Left colon (tissue), 2 donors: ENCODE measurements at places on chromosomes 4 and X.

DNA sequence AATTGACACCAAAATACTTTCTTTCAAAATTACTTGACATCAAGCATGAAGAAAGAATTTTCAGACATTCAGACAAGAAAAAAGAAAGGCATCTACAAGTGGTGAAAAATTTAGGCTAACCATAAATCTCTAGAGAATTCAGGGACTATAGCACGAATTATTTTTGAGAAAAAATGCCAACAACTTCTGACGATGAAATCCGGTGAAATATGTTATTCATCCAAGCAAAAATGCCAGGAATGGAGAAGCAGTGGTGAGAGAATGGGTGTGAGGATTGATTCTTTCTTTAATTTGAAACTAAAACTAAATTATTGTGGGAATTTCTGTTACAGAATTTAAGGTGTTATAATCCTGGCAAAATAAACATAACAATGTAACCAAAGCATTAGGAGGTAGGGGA lies 69.4 kb upstream of the SORBS2 start:
- DNase-seq = no peak

- no peak for DNase-seq
Observed at GRCh38 chr4:3197366-3198105, 51.4 kb upstream of the MSANTD1 start.

GRCh38 chr4:53646795-53647194 lies 55.5 kb upstream of the LNX1 start:
- peak; percentile 60 for DNase-seq

DNA sequence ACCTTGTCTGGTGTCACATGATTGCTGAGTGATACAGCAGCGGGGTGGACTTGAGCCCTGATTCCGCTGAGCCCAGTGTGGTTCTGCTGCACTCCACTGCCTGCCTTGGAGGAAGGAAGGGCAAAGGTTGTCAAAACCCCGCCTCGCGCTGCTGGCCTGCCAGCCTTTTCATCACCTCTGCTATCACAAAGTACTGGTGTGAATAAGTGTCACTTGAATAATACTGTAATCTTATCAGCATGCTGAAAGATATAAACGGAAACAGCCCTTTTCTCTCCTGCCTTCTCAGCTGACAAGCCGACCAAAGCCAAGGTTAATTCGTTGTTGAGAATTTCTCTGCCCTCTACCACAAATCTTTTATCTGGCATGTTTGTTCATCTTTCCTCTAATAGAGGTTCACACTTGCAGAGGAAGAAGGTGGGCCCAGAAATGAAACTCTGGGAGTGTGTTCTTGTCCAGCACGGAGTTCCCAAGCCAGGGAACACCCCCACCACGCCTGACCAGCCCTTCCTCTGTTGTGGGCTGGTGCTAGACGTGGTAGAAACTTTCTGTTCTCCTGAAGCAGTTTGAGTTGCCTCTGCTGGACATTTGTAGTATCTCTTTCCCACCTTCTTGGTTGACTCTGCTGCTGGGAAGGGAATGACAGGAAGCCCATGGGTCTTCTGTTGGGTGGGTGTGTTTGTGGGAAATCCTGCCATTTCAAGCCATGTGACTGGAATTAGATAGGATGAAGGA lies 21.5 kb downstream of the FHDC1 start:
- peak; percentile 84 for DNase-seq

DNA sequence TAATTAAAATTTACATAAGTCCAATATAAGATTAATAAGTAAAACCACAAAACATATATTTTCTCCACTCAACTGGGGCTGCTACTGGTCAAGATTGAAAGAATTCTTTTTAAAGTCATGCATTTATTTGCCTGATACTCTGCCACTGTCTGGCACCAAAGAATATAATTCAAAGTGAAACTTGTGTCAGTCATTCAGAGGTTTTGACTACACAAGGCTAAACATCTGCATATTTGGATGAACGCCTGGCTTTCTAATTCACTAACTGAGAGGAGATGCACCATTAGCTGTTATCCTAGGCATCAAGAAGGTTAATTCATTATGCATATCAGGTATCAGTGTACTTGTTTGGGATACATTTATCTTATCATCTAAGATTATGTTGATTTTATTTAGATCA lies 598.5 kb downstream of the CENPC start:
- no peak for DNase-seq

DNA sequence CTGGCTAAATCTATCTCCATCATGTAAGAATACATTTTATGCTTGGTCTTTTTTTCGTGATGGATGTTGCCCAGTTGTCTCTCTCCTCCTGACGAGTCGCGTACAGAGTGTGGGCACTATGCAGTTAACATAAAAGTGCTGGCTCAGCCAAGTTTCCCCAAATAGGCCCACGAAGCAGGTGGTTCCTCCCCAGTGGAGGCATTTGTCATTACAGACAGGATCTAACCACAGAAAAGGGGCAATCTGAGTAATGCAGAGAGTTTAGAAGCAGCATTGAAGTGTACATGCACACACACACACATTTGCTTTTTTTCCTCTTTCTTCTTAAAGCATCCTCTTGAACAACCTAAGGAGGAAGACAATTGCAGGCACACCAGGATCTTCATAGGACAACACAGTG lies 188.7 kb upstream of the VCX start:
- DNase-seq = no peak

DNA sequence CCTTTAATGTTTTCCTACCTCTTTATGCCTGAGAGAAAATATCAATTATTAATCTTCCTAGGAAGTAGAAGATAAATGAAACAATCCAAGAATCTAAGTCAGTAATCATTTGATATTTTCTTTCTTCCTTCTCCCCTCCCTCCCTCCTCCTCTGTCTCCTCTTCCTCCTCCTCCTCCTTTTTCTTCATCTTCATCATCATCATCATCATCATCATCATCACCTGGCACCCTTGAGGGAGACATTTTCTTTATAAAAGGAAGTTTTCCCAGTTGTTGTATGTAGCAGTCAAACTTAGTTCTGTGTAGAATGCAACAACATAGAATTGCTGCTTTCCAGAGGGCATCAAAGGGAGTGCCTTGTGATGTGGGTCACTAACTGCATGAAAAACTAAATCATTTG lies 100.1 kb downstream of the SLC10A6 start:
- DNase-seq = no peak

DNA sequence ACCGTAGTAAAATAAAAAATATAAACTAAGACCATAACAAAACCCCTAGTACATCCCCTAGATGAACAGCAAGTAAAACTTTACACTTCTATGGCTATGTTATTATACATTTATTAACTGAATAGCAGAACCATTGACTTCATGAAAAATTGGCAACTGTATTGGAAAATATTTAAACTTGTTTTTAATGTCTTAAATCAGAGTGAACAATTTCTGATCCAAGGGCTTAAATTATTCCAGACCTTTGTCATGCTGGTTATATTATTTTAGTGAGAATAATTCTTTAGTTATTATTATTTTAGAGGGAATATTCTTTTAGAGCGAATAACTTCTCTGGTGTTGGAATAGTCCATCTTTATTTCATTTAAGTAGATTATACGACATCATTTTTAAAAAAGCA lies 265.0 kb downstream of the ANK2 start:
- DNase-seq = no peak

- DNase-seq = no peak
Observed at GRCh38 chrX:153638041-153638371, 9.0 kb upstream of the DUSP9 start.

GRCh38 chr4:83340692-83341343 lies 6.2 kb upstream of the HPSE start:
- DNase-seq = no peak

DNA sequence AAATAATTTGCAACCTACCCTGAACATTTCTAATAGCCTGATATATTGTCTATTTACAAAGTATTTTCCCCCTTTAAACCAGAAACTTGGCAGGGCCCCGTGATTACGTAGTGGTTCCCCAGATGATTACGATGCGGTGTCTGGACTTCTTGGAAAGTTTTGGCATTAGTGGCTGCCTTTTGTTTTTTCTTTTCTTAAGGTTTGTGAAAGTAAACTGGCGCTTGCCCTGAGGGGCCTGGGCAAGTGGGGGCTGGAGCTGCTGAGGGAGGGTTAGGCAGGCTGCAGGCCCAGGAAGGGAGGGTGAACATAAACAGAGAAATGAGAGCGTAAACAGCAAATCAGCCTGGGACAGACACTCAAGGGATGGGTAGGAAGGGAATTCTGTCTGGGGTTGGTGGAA lies 123.6 kb upstream of the MSX1 start:
- no peak for DNase-seq

DNA sequence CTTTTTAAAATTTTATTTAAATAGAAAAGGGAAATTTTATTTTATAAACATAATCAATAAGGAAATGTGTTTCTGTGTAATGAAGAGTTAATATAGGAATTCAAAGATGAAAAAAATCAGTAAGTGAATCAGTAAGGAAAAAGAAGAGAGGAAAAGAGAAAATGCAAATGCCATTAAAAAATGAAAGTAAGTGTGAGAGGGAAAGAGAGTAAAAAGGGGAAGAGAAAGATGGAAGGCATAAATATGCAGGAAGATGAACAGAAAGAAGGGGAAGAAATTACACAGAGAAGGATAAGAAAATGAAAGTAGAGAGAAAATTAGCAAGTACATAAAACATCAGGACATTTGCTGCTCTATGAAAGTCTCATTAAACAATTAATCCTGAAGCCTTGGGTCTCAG lies 349.9 kb downstream of the FSTL5 start:
- no peak for DNase-seq

DNA sequence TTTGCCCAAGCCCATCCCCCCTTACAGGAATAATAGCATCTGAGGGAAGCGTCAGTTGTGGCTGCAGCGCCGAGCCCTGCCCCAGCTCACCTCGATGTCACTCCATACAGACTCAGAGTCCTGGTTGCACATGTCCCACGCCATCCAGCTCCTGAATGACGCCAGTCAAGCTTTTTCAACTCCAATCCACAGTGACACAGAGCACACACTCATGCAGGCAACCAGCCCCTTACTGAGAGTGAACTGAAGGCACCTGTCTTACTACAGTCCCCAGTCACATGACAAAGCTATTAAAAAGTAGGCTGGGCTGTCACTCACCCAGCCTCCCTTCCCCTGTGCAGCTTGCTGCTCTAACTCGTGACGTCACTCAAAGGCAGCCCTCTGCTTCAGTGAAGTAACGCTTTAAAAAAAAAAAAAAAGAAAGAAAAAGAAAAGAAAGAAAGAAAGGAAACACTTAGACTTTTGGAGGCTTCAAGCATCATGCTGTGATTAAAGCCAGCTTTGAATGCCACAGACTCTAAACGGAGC lies at the start of gene PPARGC1A:
Gene PPARGC1A, minus strand, starts transcription at position 234 of the 528 bp plus-strand sequence. Its CDS starts 90 bp downstream, at position 144.
- peak; percentile 90 for DNase-seq

- DNase-seq = no peak
Observed at GRCh38 chr4:5917672-5918071, 24.8 kb upstream of the CRMP1 start.

DNA sequence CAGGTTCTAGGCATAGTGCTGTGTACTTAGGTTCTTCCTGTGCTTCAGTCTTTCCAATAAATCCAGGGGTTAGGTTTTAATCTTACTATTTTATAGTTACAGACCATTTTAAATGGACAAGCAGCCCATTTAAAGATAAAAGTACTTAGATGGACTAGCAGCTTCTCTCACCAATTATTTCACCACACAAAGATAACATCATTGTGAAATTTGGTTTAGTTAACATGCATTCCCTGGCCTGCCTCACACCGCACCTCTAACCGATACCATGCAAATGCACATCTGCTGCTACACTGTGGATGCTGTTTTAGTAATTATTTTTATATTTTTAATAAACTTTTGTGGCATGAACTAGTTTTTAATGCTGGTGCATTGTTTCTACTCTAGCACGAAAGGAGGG lies 252.6 kb downstream of the RAPGEF2 start:
- DNase-seq = no peak

DNA sequence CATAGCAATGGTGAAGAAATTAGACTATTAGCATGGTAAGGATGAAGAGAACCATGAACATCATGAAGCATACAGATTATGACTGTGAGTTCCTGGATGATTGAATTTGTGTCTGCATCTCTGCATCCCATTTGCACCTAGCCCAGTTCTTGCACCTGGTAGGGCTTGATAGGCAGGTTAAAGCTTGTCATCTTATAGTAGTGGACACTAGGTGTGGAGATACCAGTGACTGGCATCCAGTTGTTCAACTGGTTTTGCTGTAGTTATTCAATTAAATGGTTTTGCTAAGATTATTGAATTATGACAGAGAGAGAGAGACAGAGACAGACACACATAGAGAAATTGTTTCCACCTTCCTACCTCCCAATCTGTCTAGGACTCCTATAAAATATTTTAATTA lies 5.0 kb downstream of the ADH7 start:
- no peak for DNase-seq

GRCh38 chrX:26651755-26652154 lies 435.8 kb downstream of the MAGEB5 start:
- no peak for DNase-seq

DNA sequence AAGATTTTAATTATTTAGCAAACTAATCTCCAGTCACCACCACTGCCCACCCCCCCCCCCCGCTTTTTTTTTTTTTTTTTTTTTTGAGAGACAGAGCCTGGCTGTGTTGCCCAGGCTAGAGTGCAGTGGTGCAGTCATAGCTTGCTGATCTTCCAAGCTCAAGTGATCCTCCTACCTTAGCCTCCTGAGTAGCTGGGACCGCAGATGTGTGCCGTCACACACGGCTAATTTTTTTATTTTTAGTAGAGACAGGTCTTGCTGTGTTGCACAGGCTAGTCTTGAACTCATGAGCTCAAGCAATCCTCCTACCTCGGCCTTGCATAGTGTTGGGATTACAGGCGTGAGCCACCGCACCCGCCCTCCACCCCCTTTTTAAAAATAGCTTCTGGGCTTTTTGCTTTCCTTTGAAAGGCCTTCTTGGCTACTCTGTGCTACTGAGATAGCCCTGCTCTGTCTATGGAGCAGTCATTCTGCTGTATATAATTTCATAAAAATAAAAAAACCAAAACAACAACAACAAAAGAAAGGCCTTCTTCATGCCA lies 18.7 kb downstream of the TXLNG start:
- no peak for DNase-seq

DNA sequence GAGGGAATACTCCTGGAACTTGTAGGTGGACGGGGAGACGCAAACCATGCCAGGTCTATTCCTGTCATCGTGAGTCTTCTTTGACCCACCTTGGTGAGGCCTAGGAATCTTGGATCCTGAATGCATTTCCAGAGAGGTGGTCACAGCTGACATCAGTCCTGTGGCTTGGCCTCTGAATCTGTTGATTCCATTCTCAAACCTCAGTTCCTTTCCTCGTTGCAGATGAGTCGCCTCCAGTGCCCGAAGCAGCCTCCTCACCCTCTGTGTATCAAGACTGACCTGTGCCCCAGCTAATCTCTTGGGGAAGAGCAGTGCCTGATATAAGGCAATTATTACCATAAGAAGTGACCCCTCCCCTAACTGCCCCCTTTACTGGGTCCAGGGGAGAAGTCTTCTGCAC lies 118.1 kb downstream of the SMIM20 start:
- DNase-seq = no peak

DNA sequence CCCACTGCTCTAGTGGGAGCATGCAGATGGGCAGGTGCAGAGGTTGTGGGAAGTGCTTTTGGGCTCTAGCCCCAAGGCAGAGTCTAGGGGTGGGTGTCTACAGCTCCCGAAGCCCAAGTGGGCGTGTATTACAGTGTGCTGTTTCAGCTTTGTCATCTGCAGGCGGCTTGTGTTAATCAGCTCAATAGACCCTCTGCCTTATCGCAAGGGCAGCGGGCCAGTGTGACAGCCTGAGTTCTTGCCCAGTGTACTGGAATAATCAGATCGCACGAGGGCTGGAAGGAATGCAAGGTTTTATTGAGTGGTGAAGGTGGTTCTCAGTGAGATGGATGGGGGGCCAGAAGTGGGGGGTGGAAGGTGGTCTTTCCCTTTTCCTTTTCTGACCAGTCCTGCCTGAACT lies 529.4 kb upstream of the AMOT start:
- DNase-seq = no peak

GRCh38 chrX:105307762-105308161 lies 87.3 kb upstream of the TEX13A start:
- DNase-seq = no peak

GRCh38 chr4:130044788-130045531 lies 949.0 kb downstream of the C4orf33 start:
- DNase-seq = no peak
